ENCODE measurements at places on chromosomes 2 and 18.

DNA sequence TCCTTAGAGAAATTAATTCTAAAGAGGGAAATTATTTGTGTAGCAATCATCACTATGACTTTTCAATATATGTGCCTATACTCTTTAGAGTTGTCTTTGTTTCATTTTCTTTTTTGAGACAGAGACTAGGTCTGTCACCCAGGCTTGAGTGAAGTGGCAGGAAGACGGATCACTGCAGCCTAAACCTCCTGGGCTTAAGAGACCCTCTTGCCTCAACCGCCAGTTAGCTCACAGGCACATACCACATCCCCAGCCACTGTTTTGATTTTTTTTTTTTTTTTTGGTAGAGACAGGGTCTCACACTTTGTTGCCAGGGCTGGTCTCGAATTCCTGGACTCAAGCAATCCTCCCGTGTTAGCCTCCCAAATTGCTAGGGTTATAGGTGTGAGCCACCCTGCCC is 12.4 kb downstream of the YWHAQ start:
- H3K4me3 ChIP-seq = no peak overlapping the region
- H3K36me3 ChIP-seq = peaks cover 13% of the 10 kb centered on the region
- H3K4me1 ChIP-seq = peaks cover 88% of the 10 kb centered on the region
- H3K27ac ChIP-seq = no peak overlapping the region
- no peak for DNase-seq

- H3K4me1 ChIP-seq = peaks cover 17% of the 10 kb centered on the region
- no peak overlapping the region for H3K27ac ChIP-seq
- H3K36me3 ChIP-seq = no peaks in the 10 kb centered on the region
- DNase-seq = no peak
- no peaks in the 10 kb centered on the region for H3K27me3 ChIP-seq
- H3K4me3 ChIP-seq = no peak overlapping the region
These were observed 32.9 kb upstream of the EHBP1 start for GRCh38 chr2:62672601-62673000.

DNA sequence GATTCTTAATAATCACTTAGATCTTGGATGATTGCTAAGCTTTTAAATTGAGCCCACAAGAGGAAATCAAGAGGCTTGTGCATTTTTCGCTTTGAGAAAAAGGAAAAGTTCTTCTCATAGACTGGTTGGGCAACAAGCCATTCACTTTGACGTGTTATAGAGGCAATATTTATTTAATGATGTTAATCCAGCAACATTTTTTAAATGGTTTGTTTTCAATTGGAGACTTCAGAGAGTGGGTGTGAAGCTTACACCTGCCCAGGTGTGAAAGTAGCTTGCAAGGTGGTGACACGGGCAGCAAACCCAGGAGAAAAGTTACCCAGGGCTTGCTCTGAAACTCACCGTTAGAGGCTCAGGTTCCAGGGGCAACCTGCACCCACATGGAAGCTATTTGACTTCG is 858.9 kb downstream of the GALR1 start:
- no peaks in the 10 kb centered on the region for H3K36me3 ChIP-seq
- no peak overlapping the region for H3K4me3 ChIP-seq
- DNase-seq = no peak
- H3K27ac ChIP-seq = no peak overlapping the region
- no peaks in the 10 kb centered on the region for H3K4me1 ChIP-seq

- H3K36me3 ChIP-seq = no peaks in the 10 kb centered on the region
- DNase-seq = no peak
- H3K4me1 ChIP-seq = no peaks in the 10 kb centered on the region
- H3K27me3 ChIP-seq = no peaks in the 10 kb centered on the region
These were observed 28.9 kb downstream of the PTGR3 start for GRCh38 chr18:75179819-75180600.

DNA sequence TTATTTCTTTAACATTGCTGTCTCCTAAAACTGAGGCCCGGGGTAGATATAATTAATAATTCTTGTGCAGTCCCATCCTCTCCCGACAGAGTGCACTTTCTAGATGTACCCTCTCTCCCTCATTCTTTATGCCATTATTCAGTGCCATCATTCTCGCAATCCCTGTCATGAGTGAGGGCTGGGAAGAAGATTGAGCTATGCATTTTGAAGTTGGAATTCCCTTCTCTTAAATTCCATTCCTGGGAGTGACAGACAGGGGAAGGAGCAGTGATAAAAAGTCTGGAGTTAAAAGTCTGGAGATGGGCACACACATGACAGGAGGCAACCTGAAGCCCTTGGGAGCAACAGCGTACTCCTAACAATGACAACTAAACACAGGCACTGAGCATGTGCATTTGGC is 2.6 kb upstream of the KCNE4 start:
- H3K4me3 ChIP-seq = no peak overlapping the region
- H3K36me3 ChIP-seq = no peaks in the 10 kb centered on the region
- DNase-seq = no peak
- peaks cover 14% of the 10 kb centered on the region for H3K27me3 ChIP-seq

DNA sequence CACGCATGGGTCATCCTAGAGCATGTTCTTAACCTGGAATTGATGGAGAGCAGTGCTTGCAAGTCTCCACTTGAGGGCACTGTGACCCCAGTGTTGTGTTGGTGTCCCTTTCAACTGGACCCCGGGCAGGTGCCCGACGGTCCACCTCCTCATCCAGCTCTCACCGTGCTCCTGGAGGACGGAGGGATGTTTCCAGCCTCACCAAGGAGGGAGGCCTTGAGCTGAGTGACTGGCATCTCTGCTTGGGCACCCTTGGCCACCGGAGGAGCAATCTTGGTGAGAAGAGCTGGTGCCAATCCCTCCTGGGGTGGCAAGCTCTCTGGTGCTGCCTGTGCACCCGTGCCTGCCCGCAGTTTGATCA is 45.4 kb upstream of the ASB18 start:
- no peaks in the 10 kb centered on the region for H3K27me3 ChIP-seq
- no peaks in the 10 kb centered on the region for H3K4me1 ChIP-seq
- H3K4me3 ChIP-seq = no peak overlapping the region
- no peak for DNase-seq
